ENCODE measurements at places on chromosomes 7 and 10.

DNA sequence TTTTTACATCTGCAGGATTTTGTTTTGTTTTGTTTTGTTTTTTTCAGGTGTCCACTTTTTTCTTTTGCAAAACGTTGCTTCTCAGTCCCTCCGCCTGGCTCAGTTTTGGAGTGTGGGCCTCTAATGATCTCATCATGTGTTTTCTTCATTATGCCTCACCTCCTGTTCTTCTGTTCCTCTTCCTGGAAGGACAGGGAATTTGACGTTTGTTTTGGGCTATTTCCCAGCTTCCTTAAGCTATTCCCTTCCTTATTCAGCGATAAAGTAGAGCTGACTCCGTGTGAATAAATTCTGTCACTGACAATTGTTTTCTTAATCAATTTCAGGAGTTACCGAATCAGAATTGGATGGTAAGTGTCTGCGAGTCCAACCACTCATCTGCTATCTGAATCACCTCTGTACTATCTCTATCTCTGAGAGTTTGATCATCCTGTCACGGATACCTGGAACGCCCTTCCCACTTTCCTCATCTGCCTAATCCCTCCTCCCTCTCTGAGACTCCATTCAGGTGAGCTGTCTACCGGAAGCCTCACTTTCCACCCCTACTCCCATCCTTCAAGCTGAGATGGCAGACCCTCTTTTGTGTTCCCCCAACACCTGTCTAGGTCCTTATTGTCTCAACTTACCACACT lies 218.4 kb downstream of the GATA3 start:
- DNase-seq, result no peak

DNA sequence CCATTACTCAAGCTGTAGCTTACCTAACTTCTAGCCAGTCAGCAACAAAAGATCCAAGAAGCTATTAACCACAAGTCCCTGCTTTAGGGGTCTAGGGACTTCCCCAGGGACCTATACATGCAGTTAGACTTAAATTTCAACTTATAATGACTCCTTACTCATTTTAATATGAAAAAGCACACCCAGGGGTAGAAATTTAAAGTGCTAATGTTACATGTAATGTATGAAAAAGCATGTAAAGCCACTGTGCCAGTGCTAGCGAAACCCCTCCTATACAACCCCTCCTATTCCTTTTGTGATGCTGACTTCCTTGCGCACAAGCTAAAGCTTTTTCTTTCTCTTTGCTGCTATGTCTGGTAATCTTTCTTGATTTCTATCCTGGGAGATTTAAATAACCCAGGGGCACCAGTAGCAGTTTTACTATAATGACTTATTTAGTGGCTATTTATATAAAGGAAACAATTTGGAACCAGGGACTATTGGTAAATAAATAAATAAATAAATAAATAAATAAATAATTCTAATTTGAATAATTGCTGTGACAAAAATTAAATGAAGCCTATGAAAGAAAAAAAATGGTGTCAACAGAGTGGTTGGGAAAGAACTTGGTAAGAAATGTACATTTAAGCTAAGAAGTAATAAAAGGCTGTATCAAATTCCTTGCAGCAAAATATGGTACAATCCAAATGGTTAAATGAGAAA lies 110.5 kb upstream of the MAGI2 start:
- DNase-seq, result no peak

GRCh38 chr7:130288829-130289228 lies 4.1 kb upstream of the CPA4 start:
- no peak for DNase-seq

DNA sequence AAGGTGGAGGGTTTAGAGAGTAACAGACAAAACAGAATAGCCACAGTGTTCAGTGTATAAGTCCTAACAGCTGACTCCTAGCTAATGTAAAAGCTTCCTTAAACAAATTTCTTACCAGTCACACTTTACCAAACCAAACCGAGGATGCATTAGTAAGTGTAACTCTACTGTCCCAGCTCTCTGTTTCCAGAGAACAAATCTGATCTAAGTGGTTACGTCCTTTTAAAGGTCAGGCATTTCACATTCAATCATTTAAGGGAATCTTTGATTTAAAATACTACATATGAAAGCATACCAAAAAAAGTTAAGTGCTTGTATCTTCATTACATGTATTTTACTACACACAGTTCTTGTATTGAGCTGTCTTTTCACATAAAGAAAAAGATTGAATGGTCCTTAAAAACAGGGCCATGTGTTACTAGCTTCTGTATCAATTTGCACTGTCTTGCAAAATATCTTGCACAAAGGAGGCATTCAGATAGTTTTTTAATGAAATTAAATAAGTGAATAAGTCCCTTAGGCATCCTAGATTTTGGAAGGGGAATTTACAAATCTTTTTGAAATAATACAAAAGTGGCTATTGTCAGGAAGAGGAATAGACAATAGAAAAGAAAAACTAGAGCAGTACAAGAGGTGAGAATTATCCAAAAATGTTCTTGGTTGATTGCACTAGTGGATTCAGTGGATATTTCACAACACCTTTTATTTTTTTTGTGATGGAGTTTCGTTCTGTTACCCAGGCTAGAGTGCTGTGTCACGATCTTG lies 58.4 kb upstream of the SPOCK2 start:
- DNase-seq, result no peak

GRCh38 chr7:80721883-80722615 lies 83.6 kb downstream of the CD36 start:
- DNase-seq, result peak; percentile 37

DNA sequence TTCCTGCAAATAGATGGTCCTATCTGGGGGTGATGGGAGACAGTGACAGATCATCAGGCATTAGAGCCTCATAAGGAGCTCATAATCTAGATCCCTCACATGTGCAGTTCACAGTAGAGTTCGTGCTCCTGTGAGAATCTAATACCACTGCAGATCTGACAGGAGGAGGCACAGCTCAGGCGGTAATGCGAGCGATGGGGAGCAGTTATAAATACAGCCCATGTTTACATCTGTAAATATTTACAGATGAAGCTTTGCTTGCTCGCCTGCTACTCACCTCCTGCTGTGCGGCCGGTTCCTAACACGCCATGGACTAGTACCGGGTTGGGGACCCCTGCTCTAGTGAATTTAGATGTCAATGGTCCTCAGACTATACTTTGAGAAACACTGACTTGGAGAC lies 17.0 kb upstream of the CDCA7L start:
- no peak for DNase-seq

GRCh38 chr7:51680594-51681399 lies 364.2 kb upstream of the COBL start:
- no peak for DNase-seq

- no peak for DNase-seq
These were observed 100.7 kb upstream of the CSTF2T start for GRCh38 chr10:51800121-51800520.

Data from cerebellar cortex (tissue), 1 donor.